ENCODE measurements at places on chromosomes 3 and 15. TPM values are rescaled to one million over a fixed set of nuclear protein-coding genes. Genes with fewer than 3 reads are reported as not detected.

ROBO2 gene
- not detected for total RNA-seq

NR2E3 gene
- total RNA-seq, result not detected

ZPLD1 gene
- total RNA-seq, result not detected

FAM43A gene
- total RNA-seq, result 2.4 TPM

LMAN1L gene
- total RNA-seq, result 0.64 TPM

PLCD1 gene
- total RNA-seq, result 14.4 TPM

AGBL1 gene
- not detected for total RNA-seq

FMN1 gene
- total RNA-seq, result 0.07 TPM

FAM240A gene
- not detected for total RNA-seq

TIMMDC1 gene
- 68.1 TPM for total RNA-seq

UCN2 gene
- not detected for total RNA-seq

PP2D1 gene
- not detected for total RNA-seq

FAM107A gene
- not detected for total RNA-seq

KIF15 gene
- 43.3 TPM for total RNA-seq

SLC24A1 gene
- total RNA-seq, result 3.5 TPM

TPRG1 gene
- 29.5 TPM for total RNA-seq

PLA2G4D gene
- total RNA-seq, result not detected

SENP8 gene
- total RNA-seq, result 1.3 TPM

ATP13A3 gene
- total RNA-seq, result 88.6 TPM

CHRNA3 gene
- total RNA-seq, result not detected

TMC3 gene
- total RNA-seq, result not detected

PLA2G4E gene
- total RNA-seq, result not detected

DLEC1 gene
- total RNA-seq, result 1.1 TPM

PPP2R3A gene
- total RNA-seq, result not detected

VWA5B2 gene
- total RNA-seq, result not detected

CDAN1 gene
- 27.6 TPM for total RNA-seq

GHRL gene
- 0.55 TPM for total RNA-seq

IMPG2 gene
- 0.20 TPM for total RNA-seq

PYGO1 gene
- total RNA-seq, result not detected

TRIM71 gene
- 0.02 TPM for total RNA-seq

SMCO1 gene
- not detected for total RNA-seq

SLITRK3 gene
- not detected for total RNA-seq

TMEM158 gene
- 1.0 TPM for total RNA-seq

MGA gene
- 40.2 TPM for total RNA-seq

PROS1 gene
- 0.80 TPM for total RNA-seq

CHRM5 gene
- not detected for total RNA-seq

USP4 gene
- 84.2 TPM for total RNA-seq

KLHL6 gene
- 31.7 TPM for total RNA-seq

TRPM1 gene
- not detected for total RNA-seq

CHAC1 gene
- total RNA-seq, result 2.7 TPM

KNSTRN gene
- 53.6 TPM for total RNA-seq

ANKUB1 gene
- not detected for total RNA-seq

TMIE gene
- total RNA-seq, result 0.23 TPM

Data from T-helper 2 cell treated with Interferon-gamma antibody and Interleukin-4, amounts not matched to agents 100 ng/mL and 5 ng/mL, for 36 hours (primary cell).